ENCODE measurements at places on chromosomes 11 and 22. TPM values are rescaled to one million over a fixed set of nuclear protein-coding genes. Genes with fewer than 3 reads are reported as not detected.

DNA sequence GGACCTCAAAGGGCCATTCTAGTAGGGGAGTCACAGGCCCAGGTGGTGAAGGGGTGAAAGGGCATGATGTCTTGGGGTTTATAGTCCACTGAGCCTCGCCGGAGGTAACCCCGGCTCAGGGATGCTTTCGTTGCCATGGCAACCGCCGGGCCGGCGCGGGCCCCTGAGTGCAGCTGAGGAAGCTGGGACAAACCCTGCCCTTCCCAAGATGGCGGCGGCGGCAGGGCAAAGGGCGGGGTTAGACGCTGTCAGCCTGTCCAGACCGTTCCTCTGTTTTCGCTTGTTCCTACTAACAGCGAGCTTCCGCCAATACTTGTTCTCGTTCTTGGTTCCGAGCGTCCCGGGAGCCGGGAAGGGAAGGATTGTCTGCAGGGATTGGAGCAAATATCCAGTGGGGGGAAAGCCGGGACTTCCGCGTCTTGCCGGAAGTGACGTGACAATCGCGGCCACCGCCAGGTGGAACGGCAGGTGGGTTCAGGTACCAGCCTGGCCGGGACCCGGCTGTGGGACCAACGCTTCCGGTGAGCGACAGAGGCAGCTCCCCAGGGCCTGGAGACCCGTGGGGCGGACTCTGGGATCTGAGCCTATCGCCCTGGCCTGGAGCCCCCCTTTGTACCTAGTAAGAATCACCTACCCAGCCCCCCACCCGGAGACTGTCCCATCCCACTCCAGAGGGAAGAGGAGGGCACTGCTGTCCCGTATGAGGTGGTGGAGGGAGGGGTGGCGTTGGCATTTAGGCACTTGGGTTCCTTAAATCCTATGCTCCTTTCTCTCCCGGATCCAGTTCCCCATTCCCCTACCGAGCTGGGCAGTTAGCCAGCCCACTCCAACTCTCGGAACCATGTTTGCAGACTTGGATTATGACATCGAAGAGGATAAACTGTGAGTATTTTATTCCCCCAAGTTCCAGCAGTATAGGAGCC, at the start of gene PICK1:
PICK1 (plus strand) TSS at position 436 of the 923 bp plus-strand sequence; CDS start at position 842, 406 bp downstream.
- H3K36me3 ChIP-seq = peaks cover 13% of the 10 kb centered on the region
- DNase-seq = peak; percentile 85
- peaks cover 13% of the 10 kb centered on the region for H3K4me1 ChIP-seq

Gene PRG2
- total RNA-seq = 0.25 TPM

Gene OR5J2
- not detected for total RNA-seq

Gene PAX6
- not detected for total RNA-seq
